ENCODE measurements at places on chromosomes 12 and 14.

- no peak for DNase-seq
Observed at GRCh38 chr14:74977164-74977900, 21.9 kb upstream of the PGF start.

DNA sequence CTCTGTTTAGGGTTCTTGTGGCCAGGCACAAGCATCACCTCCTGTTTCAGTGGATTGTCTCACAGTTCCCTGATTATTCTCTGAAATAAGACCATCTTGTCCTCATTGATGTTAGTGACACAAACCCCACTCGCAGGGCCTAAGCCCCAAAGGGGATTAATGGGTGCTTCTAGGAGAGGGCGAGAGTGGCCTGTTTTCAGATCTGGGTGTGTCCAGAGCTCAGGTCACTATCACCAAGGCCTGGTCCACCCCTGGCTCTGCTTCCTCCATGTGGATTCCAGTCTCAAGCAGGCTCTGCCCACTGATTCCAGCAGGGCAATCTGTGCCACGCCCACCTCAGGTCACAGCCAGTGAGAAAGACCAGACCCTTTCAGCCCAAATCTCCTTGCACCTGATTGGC is 361.9 kb downstream of the ADGRD1 start:
- no peak for DNase-seq

DNA sequence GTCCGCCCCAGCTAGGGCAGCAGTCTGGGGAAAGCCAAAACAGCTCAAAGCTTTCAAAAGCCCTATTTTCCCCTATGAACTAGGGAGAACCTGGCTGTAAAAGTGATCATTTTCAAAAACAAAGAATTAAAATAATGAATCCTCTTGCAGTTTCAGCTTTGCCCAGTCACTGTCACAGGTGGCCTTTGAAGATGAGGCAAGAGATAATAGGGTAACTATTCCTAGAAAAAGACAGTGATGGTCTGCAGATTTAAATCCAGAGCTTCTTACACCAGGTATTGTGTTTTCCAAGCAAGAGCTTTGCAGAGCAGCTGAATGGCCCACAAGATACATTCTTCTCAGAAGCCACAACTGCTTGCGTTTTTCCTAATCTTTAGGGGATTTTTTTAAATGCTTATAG is 80.2 kb upstream of the NUDT4 start:
- DNase-seq, result no peak

GRCh38 chr12:109766251-109766778 is 52.7 kb downstream of the FAM222A start:
- DNase-seq, result no peak

GRCh38 chr12:19970116-19970515 is 398.2 kb upstream of the PDE3A start:
- DNase-seq, result no peak

DNA sequence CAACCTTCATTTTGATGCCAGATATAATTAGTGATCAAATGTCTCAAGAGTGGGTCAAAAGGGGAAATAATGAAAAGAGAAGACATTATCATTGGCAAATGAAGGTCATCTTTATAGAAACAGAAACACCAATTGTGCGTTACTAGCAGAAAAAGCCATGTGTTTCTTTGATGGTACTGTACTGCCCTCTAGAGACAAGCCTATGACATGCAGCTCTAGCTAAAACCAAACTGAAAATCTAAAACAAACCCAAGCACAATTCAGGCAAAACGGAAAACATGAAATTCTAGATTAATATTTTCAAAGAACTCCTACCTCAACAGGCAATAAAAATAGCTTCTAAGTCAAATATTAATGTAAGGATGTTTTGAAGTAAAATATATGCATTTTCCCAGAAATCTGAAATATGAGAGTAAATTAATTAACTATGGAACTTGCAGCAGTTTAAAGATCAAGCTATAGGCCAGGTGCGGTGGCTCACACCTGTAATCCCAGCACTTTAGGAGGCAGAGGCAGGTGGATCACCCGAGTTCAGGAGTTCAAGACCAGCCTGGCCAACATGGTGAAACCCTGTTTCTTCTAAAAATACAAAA is 115.4 kb downstream of the KLHL28 start:
- DNase-seq, result no peak

DNA sequence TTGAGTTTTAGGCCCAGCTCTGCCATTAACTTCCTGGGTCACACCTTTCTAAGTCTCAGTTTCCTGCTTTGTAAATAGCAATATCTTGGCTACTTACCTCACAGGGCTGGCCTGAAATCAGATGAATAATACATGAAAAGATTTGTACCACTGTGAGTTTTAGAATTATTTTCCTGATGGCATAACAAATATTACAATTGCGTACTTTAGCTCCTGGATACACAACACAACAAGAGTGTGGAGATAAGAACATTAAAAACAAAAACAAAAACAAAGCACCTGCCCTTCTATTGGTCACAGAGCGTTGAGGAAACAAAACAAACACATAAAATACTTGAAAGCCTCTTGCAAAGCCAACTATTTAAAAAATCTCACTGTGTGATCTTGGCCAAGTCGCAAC is 4.9 kb upstream of the HDAC7 start:
- no peak for DNase-seq

Measured in heart left ventricle (tissue), 16 donors.